Stimulated activated naive CD8-positive, alpha-beta T cell treated with anti-CD3 and anti-CD28 coated beads, Interleukin-15, Interleukin-2, amounts not matched to agents 100 U/mL and 50 U/mL, for 24 hours (primary cell): ENCODE measurements at places on chromosomes 7 and 10.

DNA sequence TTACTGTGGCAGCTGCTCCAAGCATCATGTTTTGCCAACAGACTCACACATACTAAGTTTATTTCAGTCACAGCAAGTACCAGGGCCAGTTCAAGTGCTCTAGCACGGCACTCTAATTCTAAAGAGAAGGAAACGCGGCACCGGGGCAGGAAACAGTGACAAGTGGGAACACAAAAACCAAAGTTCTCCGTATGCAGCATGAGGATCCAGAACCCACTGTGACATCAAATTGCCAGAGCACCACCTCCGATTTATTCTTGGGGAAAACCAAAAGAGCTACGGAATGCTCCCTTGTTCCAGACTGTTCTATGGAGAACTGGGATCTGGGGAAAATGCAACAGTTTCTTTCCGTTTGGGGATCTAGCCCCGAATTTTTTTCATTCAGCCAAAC, 448 bp upstream of the PTER start:
- DNase-seq, result peak; percentile 21

DNA sequence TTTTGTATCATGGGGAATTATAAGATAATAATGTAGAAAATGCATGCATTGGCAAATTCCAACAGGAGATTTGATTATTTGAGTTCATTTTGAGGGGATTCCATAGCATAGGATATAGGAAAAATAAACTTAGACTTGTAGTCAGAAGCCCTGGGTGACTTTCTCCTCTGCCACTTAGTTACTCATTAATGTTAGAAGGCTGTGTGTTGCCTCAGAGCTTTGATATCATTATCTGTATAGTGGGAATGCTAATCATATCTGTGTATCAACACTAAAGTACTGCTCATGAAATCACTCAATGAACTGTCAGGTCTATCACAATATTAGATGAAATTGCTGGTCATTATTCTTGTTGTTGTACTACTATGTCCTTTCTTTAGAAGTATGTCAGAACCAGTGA, 23.0 kb upstream of the TEX47 start:
- DNase-seq, result no peak

DNA sequence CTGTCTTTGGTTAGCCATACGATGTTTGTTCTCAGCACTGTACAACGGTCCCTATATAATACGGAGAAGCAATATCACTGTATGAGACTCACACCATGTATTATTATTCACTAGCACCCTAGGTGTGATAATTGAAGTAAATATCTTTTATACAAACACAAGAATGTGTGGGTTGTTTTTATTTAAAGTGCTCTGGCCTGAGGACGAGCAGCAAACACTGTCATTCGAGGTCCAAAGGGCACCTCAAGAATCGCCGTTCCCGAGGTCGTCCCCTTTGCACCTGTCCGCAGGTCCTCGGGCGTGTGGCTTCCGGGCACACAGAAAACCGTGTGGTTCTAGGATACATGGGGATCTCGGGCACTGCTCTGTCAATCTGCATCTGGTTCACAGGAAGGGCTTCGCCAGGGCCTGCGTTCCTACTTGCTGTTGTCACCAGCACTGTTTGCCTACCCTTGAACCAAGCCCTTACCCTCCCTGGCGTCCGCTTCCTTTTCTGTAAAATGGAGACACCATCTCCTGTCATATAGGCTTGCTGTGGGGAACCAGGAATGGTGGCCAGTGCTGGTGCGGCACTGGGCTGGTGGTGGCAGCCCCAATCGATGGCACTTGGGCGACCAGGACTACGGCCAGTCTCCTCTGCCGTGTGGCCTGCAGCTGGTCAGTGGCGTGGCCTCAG, 28.5 kb upstream of the SH2B2 start:
- DNase-seq, result no peak

DNA sequence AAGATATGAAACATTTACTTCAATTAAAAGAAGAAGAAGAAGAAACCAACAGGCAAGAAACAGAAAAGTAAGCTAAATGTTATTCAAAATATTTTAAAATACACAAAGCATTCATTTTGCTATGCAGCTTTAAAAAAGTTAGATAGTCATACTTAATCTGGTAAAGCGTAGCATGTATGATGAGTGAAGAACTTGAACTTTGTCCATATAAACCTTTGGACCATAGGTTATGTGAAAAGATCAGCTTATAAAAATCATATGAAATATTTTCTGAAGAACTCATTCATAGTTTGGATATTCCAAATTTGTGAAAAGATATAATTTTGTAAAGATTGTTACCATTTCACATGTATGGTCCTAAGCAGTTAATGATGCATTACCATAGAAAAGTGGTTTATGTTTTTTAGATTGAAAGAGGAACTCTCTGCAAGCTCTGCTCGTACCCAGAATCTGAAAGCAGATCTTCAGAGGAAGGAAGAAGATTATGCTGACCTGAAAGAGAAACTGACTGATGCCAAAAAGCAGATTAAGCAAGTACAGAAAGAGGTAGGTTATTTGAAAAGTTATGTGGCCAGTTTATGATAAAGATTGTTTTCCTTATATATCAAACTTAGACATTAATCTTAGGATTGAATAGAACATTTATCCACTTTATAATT, 37.3 kb downstream of the KIF20B start:
- DNase-seq, result no peak

GRCh38 chr10:21688009-21688332, 153.9 kb downstream of the MLLT10 start:
- DNase-seq, result no peak

DNA sequence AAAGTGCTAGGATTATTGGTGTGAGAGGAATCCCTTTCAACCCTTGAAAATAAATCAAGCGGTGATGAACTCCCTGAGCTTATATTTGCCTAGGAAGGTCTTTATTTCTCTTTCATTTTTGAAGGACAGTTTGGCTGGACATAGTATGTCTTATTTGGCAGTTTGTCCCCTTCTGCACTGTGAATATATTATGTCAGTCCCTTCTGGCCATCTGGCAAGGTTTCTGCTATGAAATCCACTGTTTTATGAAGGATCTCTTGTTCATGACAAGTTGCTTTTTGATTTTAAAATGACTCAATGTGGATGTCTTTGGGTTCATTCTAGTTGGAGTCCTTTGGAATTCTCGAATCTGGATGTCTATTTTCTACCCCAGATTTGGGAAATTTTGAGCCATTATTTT, 21.7 kb upstream of the MCM10 start:
- no peak for DNase-seq

DNA sequence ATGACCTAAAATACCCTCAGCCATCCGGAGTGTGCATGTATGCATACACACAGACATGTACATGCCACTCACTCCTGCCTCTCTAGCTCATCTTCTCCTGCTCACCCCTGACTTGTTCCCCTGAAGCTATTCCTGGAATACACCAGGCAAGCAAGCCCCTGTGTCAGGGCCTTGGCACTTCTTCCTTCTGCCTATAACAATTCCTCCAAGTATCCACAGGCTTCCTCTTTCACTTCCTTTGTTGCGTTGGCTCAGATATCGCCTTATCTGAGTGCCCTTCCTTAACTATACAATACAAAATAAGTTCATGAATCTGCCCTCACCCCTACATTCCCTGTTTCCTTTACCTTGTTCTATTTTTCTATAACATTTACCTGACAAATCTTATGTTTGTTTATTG, 88.8 kb downstream of the NOD1 start:
- DNase-seq, result no peak

GRCh38 chr7:156752367-156753228, 112.0 kb downstream of the RNF32 start:
- no peak for DNase-seq

DNA sequence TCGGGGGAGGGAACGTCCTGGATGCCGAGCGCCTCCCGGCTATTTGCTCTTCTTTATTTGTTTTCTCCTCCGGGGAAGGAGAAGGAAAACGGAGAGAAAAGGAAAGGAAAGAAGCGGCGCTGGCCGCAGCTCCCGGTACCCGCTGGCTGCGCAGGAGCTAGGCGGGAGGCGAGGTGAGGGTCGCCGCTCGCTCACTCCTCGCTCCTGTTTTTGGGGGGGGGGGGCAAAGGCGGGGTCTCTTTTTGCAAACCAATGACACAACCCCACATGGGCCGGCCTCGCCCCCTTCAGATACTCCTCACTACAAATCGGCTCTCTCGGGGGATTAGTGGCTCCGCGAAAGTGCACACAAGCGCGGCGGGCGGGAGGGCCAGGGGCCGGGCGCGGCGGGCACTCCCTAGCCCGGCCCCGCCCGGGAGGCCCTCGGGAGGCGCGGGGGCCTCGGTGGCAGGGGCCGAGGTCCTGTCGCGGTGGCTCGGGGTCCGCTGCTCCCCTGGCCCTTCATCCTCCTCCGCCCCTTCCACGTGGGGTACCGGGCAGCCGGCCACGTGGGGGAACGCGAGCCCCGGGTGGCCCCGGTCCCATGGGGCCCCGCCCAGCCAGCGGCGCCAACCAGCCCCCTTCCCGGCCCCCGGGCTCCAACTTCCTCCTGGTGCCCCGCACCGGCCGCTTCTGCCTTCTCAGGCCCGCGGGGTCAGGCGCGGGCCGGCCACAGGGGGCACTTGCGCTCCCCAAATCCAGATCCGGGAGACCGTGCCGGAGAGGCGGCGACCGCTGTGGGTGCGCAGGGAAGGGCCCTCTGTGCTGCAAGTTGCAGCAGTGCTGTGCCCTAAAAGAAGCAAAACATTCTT, 718 bp upstream of the CTBP2 start:
- peak; percentile 41 for DNase-seq

GRCh38 chr7:151017953-151018420, 6.3 kb downstream of the ATG9B start:
- DNase-seq, result peak; percentile 93

DNA sequence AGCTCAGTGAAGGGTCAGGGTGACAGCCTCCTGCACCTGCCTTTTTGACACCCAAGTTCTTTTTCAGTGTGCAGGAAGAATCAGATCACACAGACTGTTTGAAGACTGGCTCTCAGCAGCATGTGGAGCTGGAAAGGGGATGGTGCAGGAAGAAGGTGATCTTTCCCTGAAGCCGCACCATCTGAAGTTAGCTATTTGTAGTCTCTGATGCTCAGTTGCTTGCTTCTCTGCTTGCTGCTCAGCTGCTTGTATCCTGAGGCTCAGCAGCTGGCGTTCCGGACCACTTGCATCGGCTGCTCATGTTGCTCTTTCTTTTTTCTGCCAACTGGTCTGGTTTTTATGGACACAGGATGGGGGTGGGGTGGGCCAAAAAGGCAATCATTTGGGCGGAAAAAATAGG, 15.8 kb upstream of the DNMBP start:
- DNase-seq, result no peak

GRCh38 chr10:128316925-128317324, 190.7 kb upstream of the MKI67 start:
- DNase-seq, result no peak

- no peak for DNase-seq
Measured at GRCh38 chr7:52995676-52996075, 39.8 kb upstream of the POM121L12 start.

DNA sequence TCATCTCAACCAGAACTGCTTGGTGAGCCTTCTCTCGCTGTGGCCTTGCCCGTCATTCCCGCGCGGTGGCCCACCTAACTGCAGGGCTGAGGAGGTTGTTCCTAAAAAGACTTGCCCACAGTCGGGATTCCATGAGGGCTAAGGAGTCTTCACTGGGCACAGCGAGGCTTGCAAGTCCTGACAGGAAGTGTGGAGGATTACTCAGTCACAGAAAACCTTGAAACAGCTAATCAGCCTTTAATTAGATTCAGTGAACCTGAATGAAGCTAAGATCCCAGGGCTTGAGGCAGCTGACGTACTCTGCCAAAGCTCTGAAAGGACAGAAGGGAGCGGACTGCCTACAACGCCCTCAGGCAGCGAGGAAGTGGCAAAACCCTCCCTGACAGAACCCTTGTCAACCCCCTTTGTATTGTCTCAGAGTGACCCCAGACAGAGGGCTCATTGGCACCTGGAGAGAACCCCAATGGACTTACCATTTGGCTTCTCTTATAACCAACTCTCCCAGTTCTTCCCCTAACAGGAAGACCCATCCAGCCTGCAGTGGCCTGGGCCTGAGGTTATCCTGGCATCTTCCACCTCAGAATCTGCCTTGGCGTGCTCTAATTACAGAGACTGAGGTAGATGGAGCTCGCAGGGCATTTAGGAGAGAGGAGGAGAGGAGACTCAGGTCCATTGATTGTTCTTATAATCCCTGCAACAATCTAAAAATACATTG, 2.5 kb upstream of the LAMB4 start:
- no peak for DNase-seq

- DNase-seq, result no peak
Measured at GRCh38 chr10:61998937-61999336, 97.4 kb downstream of the ARID5B start.

DNA sequence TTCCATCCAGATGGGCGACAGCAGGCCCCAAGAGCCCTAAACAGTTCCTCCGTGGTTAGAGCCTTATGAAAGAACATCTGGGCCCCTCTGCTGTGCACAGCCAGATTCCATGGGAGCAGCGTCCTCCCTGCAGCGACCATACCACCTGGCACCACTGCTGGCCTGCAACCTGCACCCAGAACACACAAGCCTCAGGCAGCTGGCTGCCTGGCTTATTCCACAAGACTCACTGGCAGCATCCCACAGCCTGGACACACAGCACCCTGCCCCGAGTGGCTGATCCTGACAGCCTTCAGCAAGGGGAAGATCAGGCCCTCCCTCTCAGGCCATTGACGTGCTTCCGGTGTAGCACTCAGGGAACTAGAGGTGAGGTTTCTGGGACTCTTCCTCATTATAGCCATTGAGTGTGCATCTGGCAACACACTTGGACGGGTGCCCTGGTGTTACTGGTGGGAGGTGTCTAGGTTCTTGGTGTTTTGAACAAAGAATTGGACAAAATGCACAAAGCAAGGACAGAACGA, 33.7 kb upstream of the ERCC6 start:
- DNase-seq, result no peak

DNA sequence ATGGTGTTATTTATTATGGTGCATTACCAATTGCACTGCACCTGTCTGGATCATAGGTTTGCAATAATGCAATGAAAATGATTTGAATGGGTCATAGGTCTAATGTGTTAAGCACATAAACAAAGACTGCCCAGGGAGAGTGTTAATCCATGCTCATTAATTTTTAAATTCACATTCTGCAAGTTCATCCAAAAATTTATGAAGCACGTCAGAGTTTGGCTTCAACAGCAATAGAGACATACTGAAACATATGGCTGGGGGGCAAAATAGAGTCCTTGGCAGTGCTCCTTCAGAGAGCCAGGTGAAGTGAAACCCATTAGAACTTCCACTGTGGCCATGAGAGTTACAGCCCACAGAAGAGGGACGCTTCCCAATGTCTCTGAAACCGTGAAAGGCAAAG, 441.1 kb downstream of the POM121L12 start:
- DNase-seq, result no peak

DNA sequence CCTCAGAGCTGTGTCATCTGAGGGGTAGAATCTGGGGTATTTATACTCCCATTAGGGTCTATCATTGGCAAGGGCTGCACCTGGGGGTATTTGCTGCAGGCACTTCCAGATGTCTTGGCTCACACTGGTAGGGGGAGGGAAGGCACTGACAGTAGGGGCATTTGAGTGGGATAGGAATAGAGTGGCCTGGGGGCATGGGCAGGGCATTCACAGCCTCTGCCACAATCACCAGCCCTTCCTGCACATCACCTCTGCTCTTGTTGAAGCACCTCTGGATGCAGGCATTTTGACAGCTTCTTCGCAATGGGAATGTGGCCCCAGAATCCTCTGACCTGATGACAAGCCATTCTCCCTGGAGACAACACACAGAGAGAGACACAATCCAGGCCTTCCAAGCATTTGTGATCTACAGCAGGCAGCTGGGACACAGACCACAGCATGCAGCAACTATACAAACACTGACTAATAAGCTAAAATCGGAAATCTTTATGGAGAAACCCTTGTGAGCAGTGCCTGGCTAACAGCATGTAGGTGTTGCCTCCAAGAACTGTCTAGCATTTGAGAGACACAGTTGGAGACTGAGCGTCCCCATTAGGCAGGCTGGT, 178.5 kb downstream of the KCNMA1 start:
- no peak for DNase-seq

GRCh38 chr10:3782451-3783315, 2.3 kb downstream of the KLF6 start:
- DNase-seq, result peak; percentile 51
